HEK293T (cell line): ENCODE measurements at places on chromosomes 2 and 18.

GRCh38 chr18:7921938-7922587 lies 354.9 kb downstream of the PTPRM start:
- no peak for DNase-seq

DNA sequence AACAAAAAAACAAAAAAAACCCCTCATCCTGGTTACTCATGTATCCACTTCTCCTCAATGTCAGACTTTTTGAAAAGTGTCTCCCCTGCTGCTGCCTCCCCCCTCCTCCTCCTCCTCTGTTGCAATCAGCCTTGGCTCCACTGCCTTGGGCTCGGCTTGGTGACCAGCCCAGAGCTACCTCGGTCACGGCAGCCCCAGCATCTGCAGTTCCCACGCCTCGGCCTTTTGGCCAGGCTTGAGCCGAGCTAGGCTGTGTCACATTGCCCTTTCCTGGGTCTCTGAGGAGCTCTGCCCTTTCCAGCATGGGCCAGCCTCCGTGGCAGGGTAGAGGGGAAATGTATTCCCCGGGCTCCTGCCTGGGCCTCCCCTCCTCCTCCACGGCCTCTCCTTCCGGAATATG lies 22.7 kb upstream of the INHBB start:
- DNase-seq, result no peak

DNA sequence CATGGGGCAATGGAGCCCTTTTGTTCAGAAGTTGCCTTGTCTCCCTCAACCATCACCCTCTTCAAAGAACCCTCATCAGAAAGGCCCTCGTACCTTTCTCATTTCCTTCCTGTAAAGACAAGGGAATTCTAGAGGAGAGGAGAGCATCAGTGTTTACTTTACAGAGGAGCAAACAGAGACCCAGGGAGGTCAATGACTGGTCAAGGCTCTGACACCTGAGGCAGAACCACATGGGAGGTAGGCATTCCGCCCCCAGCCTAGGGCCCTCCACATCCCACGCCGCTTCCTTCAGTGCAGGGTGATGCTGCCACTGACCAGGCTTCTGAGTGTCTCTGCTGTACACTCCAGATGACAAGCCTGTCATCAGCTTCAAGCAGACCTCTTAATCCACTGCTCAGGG lies 104.7 kb downstream of the NRP2 start:
- DNase-seq, result no peak

GRCh38 chr2:88168386-88168785 lies 1.8 kb upstream of the THNSL2 start:
- no peak for DNase-seq

GRCh38 chr2:56515399-56515798 lies 331.6 kb downstream of the CCDC85A start:
- no peak for DNase-seq

DNA sequence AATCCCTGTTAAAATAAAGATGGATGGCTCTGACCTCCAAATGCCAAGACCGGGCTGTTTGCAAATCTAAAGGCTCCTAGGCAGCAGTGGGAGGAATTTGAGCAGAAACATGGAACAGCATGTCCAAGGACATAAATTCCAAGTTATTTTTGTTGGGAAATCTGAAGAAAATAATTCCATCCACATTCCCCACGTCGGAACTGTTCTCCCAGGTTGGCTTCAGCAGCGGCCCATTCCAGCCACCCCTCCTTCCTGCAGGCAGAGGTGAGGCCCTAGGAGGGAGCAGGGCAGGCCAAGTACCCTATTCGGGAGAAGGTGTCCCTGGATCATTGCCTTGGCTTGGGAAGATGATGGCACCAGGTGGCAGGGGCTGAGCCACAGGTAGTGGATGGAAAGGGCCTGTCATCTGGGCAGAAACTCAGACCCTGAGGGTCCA lies 117.1 kb downstream of the CAPN13 start:
- DNase-seq, result no peak

GRCh38 chr2:240579071-240579762 lies 7.3 kb upstream of the CAPN10 start:
- no peak for DNase-seq

GRCh38 chr2:12970861-12971260 lies 254.1 kb downstream of the TRIB2 start:
- no peak for DNase-seq
